ENCODE measurements at places on chromosomes 5 and 9.

DNA sequence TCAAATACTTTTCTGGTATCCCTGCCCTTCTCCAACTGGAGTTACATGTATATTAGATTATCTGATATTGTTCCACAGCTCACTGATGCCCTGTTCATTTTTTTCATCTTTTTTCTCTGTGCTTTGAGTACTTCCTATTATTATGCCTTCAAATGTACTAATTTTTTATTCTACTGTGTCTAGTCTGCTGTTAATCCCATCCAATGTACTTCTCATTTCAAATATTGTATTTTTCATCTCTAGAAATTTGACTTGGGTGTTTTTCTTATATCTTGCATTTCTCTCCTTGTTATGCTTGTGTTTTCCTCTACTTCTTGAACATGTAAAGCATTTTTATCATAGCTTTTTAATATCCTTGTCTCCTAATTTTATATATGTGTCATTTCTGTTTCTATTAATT lies 41.6 kb upstream of the MYOT start:
- no peak overlapping the region for H3K4me3 ChIP-seq
- no peaks in the 10 kb centered on the region for H3K27me3 ChIP-seq
- no peaks in the 10 kb centered on the region for H3K4me1 ChIP-seq
- H3K27ac ChIP-seq = no peak overlapping the region
- DNase-seq = no peak

DNA sequence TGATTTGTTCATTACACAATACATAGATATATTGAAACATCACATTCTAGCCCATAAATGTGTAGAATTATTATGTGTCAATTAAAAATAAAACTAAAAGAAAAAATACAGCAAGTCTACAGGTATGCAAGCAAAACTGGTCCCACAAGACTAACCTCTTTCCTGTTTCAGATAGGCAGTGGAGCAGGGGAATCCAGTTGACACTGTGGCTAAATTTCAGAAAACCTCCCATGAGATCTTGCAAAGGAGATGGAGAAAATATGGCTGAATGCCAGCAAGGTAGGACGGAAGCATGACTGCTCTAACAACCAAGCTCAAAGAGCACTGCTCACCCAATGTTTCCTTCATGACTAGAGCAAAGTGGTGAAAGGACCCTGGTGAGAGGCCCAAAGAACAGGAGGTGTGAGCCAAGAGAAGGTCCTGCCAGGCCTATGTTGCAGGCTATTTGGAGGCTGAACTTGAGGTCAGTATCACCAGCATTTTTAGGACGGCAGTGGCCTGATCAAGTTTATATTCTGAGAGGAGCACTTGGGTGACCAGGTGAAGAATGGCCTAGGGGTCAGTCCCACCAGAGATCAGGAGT lies 1.1 kb upstream of the SH3TC2 start:
- H3K4me3 ChIP-seq = no peak overlapping the region
- DNase-seq = no peak
- H3K4me1 ChIP-seq = no peaks in the 10 kb centered on the region
- H3K36me3 ChIP-seq = no peaks in the 10 kb centered on the region
- no peak overlapping the region for H3K27ac ChIP-seq

GRCh38 chr5:119876522-119876921 lies 247.2 kb downstream of the FAM170A start:
- no peak for DNase-seq
- no peak overlapping the region for H3K27ac ChIP-seq
- H3K4me3 ChIP-seq = no peak overlapping the region
- no peaks in the 10 kb centered on the region for H3K4me1 ChIP-seq
- no peaks in the 10 kb centered on the region for H3K36me3 ChIP-seq

DNA sequence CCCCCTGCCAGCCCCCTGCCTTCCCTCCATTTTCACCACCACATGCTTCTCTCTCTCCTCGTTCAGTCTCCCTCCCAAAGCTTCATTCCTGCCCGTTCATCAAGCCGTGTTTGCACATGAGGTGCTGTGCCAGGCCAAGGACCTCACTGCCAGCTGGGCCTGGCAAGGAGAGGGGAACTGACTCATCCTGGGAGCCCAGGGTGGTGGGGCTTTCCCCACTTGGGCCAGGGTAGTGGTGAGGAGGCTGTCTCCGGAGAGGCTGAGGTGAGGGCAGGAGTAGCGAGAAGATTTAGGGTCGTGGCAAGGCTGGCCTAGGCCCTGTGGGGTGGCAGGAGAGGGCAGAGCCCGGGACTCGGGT lies 30.4 kb upstream of the NOTCH1 start:
- H3K4me3 ChIP-seq = no peak overlapping the region
- H3K27ac ChIP-seq = no peak overlapping the region
- no peak for DNase-seq
- no peaks in the 10 kb centered on the region for H3K36me3 ChIP-seq
- no peaks in the 10 kb centered on the region for H3K27me3 ChIP-seq
- H3K4me1 ChIP-seq = no peaks in the 10 kb centered on the region

- H3K27ac ChIP-seq = no peak overlapping the region
- H3K4me1 ChIP-seq = peaks cover 8% of the 10 kb centered on the region
- H3K4me3 ChIP-seq = no peak overlapping the region
- no peak for DNase-seq
- no peaks in the 10 kb centered on the region for H3K36me3 ChIP-seq
These were observed 188.3 kb upstream of the ZNF618 start for GRCh38 chr9:113687680-113688371.

- peak; percentile 44 for DNase-seq
- peaks cover 34% of the 10 kb centered on the region for H3K4me1 ChIP-seq
These were observed 797 bp downstream of the FAM78A start for GRCh38 chr9:131275332-131276093.
